ENCODE measurements at places on chromosomes 13 and 19.
A peak's percentile ranks its signal among the peaks of the same experiment; 100 is the strongest.

DNA sequence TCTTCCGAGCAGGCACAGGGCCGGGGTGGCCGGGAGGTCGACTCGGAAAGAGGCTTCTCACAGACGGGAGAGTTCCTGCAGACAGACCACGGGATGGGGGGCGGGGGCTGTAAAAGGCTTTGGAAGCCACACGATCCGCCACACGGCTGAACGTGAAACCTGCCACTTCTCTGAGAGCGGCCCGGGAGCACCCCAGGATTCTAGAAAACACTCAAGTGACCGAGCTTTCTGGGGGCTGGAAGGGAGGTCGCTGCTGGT, 15.6 kb upstream of the SLC39A3 start:
- DNase-seq: no peak

GRCh38 chr19:35116072-35116801, 614 bp downstream of the FXYD3 start:
- no peak for DNase-seq

DNA sequence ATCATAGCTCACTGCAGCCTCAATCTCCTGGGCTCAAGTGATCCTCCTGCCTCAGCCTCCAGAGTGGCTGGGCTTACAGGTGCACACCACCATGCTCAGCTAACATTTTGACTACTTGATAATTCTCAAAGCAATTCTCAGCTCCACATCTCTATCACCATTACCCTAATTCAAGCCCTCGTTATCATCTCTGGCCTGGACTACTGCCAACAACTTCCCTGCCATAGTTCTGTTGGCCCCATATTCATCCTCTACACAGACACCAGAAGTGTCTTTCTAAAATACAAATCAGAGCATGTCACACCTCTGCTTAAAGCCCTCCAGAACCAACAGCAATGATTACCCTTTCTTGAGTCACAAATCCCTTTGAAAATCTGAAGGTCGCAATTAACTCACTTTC, 7.9 kb downstream of the FLT3 start:
- DNase-seq: no peak

- DNase-seq: no peak
Observed at GRCh38 chr13:34347784-34348573, 530.0 kb downstream of the RFC3 start.

DNA sequence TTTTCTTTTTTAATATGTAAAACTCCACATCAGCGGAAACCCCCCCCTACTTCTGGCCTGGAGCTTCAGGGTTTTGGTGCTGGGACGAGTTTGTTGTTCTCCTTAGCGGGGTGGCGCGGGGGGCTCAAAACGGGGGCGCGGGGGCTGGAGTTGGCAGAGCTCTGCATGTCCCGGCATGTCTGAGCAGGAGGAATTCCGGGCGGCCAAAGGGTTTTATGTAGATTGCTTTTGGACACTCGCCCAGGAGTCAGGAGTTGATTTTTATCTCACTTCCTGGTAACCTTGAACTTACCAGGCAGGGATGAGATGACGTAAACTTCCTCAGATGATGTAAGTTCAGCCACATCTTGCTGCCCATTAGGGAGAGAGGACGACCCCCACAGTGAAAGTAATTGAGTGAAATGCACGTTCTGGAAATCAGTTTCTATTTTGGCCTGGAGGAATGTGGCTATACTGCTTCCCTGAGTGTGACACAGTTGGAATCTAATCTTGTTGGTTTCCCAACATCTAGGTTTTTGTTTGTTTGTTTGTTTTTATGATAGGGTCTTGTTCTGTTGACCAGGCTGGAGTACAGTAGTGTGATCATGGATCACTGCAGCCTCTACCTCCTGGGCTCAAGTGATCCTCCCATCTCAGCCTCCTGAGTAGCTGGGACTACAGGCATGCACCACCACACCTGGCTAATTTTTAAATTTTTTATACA, 21.0 kb upstream of the GDF15 start:
- DNase-seq: no peak

- no peak for DNase-seq
Observed at GRCh38 chr19:1780272-1780958, 27.1 kb downstream of the ONECUT3 start.

DNA sequence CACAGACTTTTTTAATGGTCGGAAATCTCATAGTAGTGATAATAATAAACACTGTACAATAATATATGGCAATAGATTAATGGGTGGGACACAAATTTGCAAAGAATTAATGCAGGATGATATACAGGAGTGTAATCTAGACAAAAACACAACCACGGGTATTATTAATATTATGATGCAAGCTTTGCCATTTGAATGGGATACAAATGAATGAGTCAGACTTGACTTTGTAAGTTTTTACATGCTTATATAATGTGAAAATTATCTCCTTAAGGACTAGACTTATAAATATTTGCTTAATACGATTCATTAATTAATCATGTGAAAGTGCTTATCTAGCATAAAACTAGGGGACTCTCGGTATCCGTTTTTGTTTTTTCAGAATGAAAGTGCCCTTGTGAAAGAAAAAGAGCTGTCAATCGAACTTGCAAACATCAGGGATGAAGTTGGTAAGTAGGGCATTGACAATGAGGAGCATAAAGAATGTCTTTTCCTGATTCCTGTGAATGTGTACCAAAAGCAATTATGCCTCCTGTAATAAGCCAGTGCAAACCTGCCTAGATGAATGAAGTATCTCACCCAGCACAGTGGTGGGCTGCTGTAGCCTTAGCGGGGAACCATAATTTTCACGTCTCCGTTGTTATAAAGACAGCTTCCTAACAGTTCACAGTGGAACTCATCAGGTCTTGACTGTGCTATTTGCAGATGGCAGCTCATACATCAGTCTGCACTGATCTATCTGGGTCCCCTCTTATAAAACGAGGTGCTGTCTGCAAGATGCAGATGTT, 155.7 kb downstream of the SLC7A1 start:
- DNase-seq: no peak

GRCh38 chr19:24140099-24140498, 53.1 kb downstream of the ZNF254 start:
- no peak for DNase-seq

DNA sequence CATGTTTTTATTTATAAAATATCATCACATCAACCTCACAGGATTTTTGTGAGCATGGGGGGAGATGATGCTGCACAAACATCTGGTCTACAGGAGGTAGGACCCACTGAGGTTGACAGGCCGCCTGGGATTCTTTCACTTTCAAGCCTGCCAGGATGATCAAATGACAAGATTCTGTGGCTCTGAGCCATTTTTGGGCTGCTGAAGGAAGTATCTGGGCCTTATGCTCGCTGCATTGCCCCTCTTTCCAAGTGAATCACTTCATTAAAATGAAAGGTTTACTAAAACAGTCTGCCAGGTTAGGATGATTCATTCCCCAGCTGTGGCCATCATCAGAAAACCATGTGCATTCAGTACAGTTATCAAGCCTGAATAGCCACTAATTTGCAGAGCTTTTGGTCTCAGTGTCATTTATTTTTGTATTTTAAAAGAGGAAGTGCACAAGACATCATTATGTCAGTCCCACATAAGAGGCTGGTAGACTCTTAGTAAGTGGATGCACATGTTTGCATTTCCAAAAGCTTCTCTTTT, 34.4 kb downstream of the STARD13 start:
- DNase-seq: no peak

DNA sequence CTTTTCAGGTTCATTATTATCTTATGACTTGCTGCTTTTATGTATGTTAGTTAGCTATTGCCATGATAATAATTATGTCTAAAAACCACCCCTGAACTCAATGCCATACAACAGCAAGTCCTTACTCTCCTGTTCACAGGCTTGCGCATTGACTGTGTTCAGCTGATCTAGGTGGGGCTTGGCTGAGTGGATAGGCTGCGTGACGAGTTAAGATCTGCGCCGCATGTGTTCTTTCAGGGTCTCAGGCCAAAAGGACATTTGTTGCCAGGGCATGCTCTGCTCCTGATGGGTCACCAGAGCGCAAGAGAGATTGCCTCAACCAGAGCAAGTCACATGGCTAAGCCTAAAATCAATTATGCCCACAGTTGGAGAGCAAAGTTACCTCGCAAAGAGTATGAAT, 859 bp downstream of the ZNF568 start:
- no peak for DNase-seq

GRCh38 chr13:73842184-73842583, 292.0 kb downstream of the KLF12 start:
- no peak for DNase-seq

GRCh38 chr19:40089462-40089861, 1.3 kb downstream of the ZNF780A start:
- DNase-seq: no peak

- no peak for DNase-seq
Observed at GRCh38 chr19:57273014-57273413, 7.3 kb upstream of the ZNF460 start.

GRCh38 chr13:47903836-47904235, 97.2 kb downstream of the SUCLA2 start:
- no peak for DNase-seq

DNA sequence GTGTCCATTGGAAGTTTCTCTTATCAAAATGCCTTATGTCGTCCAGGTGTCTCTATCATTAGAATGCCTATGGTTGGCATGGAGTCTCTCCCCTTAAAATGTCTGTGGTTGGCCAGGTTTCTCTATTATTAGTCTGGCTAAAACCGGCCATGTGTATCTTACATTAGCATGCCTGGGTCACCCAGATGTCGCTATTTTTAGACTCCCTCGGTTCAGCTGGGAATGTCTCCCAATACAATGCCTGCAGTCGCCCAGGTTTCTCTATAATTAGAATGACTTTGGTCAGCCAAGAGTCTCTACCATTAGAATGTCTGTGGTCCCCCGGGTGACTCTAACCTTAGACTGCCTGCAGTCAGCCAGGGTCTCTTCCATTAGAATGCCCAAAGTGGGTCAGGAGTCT, 1536.1 kb downstream of the UQCRFS1 start:
- DNase-seq: no peak

DNA sequence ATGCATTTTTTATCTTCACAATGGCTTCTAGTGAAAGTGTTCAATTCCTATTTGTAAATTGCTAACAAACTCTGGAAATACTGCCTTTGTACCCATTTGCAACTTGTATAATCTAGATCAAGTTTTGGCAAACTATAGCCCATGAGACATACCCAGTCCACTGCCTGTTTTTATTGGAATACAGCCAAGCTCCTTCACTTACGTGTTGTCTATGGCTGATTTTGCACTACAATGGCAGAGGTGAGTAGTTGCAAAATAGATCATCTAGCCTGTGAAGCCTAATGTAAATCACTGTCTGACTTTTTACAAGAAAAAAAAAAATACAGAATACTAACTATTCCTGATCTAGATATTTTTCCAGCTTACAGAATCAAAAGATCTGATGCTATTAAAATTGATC, 37.1 kb downstream of the DZIP1 start:
- no peak for DNase-seq

GRCh38 chr13:71242201-71242600, 624.8 kb downstream of the DACH1 start:
- no peak for DNase-seq

DNA sequence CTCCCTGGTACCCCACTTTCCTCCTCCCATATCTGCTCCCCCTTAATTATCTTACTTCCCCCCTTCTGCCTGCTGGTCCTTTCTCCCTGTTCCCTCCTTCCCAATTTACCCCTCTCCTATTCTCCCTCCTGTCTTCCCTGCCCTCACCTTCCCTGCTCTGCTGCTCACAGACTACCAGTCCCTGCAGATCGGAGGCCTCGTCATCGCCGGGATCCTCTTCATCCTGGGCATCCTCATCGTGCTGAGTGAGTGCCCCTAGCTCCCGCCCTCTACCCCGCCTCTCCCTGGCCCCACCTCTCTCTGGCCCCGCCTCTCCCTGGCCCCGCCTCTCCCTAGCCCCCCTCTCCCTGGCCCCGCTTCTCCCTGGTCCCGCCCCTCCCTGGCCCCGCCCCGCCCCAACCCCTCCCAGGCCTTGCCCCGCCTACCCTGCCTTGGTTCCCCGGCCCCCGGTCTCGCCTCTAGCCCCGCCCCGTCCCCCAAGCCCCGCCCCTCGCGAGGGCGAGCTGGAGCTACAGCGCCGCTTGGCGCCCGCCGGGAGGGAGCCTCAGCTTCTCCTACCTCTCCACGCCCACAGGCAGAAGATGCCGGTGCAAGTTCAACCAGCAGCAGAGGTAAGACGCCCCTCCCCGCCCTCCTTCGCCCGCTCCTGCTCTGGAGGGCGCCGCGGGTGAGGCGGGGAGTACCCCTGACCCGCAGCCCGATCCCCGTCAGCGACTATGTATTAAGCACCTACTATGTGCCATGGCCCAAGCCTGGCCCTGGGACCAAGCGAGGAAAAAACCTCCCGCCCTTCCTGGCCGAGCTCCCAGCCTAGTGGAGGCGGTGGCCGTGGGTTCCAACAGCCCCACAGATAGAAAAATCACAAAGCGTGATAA, 1.9 kb upstream of the FXYD7 start:
- peak; percentile 89 for DNase-seq

- no peak for DNase-seq
Observed at GRCh38 chr13:36082806-36083205, 48.4 kb downstream of the DCLK1 start.

- no peak for DNase-seq
Observed at GRCh38 chr13:41578371-41578770, 121.0 kb downstream of the RGCC start.

GRCh38 chr19:4373601-4374497, 26.5 kb downstream of the SH3GL1 start:
- no peak for DNase-seq

- DNase-seq: no peak
Observed at GRCh38 chr13:108777421-108778420, 148.3 kb downstream of the MYO16 start.

GRCh38 chr19:15072930-15073647, 8.9 kb upstream of the OR1I1 start:
- no peak for DNase-seq

Measured in stimulated activated CD8-positive, alpha-beta memory T cell treated with anti-CD3 and anti-CD28 coated beads, Interleukin-4, amount 100 ng/mL, for 1 hour (primary cell).